ENCODE measurements at places on chromosomes 16 and 17.
A peak's percentile ranks its signal among the peaks of the same experiment; 100 is the strongest.

DNA sequence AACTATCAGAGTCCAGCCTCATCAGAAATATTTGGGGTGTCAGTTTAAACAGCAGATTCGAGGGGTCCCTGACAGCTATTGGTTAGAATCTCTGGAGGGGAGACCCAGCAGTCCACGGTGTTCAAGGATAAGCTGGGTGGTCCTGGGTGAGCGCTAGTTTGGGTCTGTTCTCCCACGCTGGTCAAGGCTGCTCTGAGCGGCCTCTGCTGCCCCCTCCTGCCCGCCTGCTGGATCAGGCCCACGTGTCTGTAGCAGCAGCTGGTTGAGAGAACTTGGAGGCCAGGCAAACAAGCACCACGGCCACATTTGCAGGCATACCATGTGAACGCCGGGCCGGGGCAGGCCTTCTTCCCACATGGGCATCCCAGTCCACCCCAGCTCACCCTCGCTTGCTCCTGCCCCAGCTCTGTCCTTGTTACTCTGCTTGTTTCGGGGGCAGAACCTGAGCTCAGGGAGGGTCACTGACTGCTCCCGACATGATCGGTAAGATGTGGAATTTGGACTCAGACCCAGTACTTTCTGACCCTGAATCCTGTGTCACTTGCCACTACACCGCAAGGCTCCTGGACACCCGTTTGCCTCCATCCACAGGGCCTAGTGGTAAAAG is 7.4 kb downstream of the FOXF1 start:
- DNase-seq, result no peak

DNA sequence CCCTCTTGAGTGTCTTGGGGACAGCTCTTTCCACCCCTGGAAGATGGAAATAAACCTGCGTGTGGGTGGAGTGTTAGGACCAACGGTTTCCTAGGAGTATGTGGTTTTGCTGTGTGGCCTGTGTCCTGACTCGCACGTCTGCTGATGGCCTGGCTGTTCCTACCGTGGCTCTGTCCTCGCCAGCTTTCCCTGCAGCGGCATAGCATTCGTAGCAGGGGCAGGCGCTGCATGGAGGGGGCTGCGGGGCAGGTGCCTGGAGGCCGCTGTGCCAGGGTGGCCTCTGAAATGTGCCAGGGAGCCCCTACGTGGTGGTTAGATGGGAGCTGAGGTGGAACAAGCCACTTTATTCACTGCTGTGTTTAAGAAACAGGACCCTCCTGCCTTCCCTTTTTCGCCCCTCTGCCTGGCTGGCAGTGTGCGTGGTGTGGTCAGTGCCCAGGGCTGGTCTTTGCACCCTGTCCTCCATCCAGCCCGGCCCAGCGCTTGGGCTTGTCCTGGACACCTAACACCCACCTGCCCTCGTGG is 10.6 kb downstream of the SLC16A3 start:
- no peak for DNase-seq

DNA sequence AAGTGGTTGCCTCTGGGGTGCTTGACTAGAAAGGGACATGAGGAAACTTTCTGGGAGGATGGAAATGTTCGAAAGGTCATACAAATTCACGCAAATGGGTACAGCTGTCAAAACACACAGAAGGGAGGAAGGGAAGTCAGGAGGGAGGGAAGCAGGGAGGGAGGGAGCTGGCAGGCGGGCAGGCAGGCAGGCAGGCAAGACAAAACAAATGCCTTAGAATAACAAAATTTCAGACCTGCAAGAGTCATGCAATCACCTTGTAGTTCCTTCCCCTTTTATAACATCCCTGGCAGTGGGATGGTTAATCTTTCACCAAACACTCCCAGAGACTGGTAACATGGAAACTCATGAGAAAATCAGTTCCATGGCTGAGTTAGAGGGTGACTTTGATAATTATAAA is 189.2 kb downstream of the STX8 start:
- DNase-seq, result peak; percentile 28

DNA sequence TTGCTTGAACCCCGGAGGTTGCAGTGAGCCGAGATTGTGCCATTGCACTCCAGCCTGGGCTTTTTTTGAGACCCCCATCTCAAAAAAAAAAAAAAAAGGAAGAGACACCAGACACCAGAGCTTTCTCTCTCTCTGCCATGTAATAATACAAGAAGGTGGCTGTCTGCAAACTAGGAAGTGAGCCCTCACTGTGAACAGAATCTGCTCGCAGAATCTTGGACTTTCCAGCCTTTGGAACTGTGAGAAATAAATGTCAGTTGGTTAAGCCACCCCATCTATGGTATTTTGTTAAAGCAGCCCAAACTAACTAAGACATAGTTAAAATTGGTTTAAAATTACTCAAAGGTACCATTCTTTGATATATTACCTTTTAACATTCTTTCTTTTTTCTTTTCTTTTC is 10.1 kb upstream of the STX1B start:
- no peak for DNase-seq

GRCh38 chr17:45102856-45103255 is 29.5 kb downstream of the PLCD3 start:
- DNase-seq, result no peak

DNA sequence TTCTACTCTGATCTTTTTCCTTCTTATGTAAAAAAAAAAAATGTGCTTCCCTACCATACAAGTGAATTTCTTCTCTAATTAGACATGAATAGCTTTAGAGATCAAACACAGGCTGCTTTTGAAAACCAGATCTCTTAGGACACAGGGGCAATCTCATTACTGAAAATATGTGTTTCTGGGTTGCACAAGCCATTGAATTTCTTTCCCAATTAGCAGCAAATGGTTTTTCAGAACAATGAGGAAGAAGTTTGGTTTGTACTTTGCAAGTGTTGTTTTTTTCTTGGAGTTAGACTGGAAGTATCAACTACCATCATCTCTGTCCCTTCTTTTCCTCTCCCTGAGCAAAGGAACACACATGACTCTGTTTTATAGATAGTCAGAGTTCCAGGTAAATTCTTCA is 5.6 kb upstream of the ANKS4B start:
- no peak for DNase-seq

DNA sequence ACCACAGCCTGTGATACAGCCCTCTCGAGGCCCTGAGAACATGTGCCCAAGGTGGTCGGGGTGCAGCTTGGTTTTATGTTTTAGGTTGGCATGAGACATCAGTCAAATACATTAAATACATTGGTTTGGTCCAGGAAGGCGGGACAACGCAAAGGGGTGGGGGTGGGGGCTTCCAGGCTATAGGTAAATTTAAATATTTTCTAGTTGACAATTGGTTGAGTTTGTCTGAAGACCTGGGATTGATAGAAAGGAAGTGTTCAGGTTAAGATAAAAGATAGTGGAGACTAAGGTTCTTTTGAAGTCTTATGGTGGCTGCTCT is 1.2 kb upstream of the ZKSCAN2 start:
- no peak for DNase-seq

- no peak for DNase-seq
Observed at GRCh38 chr16:72956124-72957064, 91.5 kb downstream of the ZFHX3 start.

DNA sequence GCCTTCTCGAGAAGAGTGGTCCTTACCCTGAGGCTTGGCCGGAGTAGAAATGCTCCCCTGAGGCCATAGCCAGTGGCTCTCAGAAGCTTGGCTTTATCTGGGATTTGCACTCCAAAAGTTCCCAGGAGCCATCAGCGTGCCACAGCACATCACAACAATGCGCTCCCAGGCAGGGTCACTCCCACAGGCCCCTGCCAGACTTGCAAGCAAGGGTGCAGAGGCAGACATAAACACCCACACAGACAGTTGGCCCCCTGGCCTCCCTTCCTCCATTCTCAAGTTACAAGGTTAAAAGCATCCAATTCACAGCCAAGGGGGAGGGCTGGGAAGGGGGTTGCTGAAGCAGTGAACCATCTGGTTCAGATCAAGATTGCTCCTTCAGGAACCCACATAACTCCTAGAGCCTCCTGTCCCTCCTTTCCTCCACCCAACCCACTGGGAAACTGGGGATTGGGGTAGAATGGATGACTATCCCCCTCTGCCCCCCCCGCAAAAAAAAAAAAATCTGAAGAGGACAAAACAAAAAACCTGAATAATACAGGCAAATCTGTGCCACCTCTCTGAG is 1.8 kb downstream of the ST3GAL2 start:
- DNase-seq, result peak; percentile 95

DNA sequence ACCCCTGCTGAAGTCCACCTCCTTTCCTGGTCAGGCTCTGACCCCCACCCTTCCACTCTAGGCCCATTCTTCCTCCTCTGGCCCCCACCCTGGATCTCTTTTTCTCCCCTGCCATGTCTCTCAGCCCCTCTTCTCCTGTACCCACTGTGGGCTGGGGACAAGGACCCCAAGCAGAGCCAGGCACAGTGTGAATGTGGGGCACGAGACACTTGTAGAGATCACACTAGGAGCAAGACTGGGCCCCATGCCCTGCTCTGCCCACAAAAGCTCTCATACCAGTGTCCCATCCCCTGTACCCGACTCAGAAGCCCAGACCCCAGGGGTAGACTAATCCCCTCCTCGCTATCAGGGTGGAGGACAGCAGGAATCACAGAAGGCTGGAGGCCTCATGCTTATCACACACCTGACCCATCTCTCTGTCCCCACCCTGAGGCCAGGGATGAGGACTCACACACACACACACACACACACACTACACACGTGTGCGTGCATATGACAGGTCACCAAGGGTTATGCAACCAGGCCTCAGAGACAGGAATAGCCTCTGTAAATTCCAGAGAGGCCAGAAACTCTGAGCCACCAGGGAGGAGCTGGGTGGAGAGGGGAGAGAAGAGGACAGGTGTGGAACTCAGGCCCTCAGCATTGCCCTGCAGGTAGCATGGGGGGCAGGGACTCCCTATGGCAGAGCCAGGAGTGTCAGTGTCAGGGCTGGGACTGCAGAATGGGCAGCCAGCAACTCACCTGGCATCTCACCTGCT is 21.1 kb downstream of the ARHGAP27 start:
- DNase-seq, result no peak

DNA sequence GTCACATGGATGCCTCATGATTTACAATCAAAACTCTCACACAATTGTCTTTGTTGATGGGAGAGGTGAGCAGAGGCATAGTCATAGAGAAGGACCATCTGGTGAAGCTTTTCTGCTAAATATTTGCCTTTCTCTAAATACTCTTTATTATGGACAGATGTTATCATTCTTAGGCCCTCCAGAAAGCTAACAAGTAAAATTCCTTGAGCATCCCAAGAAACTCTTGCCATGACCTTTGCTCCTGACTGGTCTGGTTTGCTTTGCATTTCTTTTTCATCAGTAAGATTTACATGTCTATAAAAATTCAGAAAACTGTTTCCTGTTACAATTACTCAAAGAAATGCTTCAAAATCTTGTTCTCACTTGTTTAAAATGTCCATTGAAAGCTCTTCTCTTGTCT is 1336.6 kb upstream of the CDH8 start:
- peak; percentile 29 for DNase-seq

DNA sequence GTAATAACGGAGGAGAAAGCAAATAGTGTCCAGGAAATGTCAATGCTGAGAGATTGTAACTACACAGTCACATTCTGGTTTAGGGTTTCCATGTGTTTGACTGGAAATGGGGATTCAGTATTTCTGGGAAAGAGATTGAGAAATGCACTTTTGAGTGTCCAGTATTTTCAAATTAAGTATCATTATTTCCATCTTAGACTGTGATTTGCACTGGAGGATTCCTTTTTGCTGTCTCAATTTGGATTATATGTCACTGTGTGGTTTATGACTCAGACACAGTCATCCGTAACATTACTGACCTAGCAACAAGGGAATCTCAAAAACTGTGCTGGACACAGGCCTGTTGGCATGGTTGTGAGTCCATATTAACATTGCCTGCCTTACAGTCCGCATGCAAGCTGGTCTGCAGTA is 681.4 kb downstream of the CDH11 start:
- DNase-seq, result peak; percentile 57

DNA sequence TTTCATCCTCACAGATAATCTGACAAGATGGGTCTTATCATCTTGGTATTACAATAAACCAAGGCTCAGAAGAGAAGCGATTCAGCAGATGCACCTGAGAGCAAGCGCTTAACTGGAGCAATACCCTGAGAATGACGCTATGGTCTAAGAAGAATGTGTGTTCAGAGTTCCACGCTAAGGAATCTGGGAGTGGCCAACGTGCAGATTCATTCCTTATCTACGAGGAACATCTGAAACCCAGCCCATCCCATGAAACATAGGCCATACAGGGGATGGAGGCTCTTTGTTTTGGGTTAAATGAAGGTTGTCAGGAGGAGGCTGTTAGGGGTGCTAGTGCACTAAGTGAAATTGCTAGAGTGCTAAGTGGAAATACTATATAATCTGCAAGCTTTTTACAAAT is 28.5 kb upstream of the KDM8 start:
- DNase-seq, result no peak

GRCh38 chr17:48722201-48722907 is at the start of gene PRAC1:
PRAC1 (minus strand) TSS chr17:48722518; CDS start chr17:48722392, 126 bp downstream.
- no peak for DNase-seq

DNA sequence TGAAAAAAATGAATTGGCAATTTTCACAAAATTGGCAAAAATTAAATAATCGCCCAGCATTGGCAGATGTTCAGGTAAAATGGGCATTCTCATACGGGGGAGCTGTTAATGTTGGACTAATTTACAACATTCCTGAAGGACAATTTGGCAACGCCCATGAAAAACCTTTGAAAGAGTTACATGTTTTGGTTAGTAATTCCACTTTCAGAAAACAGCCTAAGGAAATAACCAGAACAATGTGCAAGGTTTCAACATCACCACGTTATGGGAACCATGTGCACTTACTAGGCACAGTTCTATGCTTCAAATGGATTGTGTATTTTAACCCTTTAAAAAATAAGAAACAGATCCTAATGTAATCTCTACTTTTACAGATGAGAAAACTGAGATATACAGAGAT is 62.7 kb downstream of the CDYL2 start:
- no peak for DNase-seq

DNA sequence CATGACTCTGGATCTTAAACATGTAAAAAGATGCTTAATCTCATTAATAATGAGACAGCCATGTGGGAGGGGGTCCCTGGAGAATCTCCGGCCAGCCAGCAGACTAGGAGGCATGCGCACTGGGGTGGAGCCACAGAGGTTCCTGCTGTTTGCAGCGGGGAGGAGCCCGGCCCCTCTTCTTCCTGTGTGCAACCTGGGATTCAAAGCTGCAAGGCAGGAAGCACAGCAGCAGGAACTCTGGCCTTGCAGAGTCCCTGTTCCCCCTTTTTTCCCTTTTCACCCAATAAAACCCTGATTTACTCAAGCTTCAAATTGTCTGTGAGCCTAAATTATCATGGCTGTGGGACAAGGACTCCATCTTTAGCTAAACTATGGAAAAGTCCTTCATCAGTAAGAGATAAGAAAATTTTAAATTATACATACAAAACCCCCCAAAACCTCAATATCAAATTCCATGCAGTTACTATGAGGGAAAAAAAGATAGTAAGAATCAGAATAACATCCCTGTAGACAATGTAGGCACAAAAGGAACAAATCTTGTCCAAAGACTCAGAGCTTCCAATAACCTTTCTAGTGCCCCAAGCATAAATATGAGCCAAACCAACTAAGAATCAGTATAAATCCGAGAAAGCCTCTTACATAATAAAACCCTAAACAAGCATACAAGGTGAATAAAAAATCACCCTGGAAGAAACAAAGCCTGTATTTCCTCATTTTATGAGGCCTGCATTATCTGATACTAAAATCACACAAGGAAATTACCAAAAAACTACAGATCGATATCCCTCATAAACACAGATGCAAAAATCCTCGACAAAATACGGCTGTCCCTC is 12.1 kb downstream of the CFDP1 start:
- DNase-seq, result peak; percentile 53

- DNase-seq, result no peak
Observed at GRCh38 chr17:44014133-44014436, 678 bp downstream of the TMEM101 start.

- DNase-seq, result no peak
Observed at GRCh38 chr17:62854098-62854680, 46.1 kb upstream of the MARCHF10 start.

Data from renal pelvis (tissue), 12 donors.